ENCODE measurements at places on chromosomes 3 and 15.

- DNase-seq, result no peak
Observed at GRCh38 chr3:59081071-59081470, 31.2 kb upstream of the CFAP20DC start.

DNA sequence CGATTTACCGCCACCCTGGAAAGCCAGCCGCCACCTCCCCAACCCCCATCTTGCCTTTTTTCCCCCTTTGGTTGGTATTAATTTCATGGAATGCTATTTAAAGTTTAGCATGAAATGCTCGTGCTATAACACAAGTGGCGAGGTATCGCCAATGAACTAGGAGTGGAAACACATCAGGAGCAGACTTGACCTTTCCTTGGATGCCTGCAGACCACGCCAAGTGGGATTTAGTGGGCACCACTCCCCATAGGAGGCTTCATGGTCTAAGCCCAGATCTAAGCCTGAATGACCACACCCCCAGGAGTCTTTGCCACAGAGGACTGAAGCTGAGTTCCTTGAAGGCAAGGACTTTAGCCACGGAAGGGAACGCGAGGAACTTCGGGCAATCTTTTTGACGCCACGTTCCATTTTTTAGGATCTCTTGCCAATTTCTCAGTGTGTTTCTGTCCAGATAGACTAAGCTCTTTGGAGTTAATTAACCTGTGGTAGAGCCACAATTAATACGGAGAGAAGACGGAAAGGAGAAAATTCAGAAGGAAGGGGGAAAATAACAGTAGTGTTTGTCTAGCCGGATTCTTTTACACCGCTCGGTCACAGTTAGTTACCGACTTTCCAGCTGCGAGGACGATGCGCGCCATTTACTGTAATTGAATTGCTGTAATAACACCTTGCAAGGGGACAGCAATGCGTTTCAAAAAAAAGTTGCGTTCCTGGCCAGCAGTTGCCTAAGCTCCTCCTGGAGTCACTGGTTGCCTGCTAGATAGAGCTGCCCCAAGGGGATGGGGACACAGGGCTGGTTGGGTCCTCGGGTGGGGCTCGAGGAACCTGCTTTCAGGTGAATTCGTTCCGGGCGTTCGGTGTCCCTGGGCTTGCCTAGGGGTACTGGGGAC is 37.1 kb downstream of the NR2F2 start:
- DNase-seq, result no peak

DNA sequence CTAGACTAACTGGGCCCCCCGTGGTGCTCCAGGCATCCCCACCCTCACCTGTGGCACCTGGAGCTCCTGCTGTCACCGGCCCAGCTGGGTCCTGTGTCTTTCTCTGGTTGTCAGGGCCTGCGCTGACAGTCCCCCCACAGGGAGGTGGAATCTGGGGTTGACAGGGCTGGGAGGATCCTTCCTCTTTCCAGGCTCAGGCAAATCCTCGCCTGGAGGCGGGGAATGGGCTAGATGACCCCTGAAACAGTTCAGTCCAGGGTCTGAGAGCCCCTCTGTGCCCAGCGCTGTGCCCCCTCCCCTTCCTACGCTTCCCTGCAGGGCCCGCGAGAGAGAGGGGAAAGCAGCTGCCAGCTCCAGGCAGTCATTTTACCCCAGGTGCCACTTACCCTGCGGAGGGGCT is 50.1 kb upstream of the MCF2L2 start:
- DNase-seq, result no peak

DNA sequence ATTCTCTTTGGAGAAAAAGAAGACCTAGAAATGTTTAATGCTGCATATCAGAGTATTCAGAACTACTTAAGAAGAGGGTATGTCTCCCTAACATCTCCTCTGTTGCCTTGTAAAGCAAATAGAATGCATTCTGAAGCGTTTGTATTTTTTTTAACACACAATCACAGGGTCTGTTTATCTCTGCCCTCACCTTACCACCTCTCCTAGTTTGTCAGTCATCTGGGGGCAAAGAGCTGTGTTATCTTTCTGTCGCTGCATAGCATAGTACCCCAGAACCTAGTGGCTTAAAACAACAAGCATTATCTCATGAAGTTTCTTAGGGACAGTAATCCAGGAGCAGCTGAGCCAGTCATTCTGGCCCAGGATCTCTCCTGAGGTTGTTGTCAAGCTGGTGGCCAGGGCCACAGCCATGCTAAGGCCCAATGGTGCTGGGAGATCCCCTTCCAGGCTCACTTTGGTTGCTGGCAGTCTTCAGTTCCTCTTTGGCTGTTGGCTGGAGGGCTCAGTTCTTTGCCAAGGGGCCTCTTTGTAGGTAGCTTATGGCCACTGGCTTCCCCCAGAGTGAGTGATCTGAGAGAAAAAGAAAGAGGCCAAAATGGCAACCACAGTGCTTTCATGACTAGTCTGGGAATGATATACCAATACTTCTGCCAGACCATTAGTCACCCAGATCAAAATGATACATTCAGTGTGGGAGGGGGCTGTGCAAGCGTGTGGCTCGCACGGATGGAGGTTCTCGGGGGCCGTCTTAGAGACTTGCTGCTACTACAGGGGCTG is 17.8 kb downstream of the EDEM1 start:
- DNase-seq, result no peak

DNA sequence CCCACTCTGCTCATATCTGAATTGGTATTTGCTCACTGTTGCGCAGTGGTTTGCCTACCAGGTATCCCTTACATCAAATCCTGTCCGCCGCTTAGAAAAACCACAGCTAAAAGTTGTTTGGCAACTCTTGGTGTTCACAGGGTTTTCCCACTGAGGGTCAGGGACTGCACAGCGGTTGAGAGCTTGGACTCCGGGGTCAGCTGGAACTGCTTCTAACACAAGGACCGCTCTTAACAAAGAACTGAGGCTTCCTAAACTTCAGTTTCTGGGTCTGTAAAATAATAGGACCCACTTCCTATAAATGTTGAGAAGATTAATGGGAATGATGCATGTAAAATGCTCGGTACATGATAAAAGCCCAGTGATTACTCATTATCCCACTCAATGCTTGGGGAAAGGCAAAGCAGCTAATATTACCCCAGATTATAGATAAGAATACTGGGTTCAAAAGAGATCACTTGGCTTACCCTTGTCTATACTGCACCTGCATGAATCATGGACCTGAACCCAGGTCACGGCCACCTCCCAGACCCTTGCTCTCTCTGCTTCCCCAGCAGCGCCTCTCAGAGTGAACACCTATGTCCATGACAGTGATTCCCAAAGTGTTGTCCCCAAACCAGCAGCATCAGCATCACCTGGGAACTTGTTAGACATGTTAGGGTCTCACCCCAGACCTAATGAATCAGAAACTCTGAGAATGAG is 36.1 kb downstream of the LIPC start:
- DNase-seq, result peak; percentile 79

- DNase-seq, result no peak
Observed at GRCh38 chr3:66538390-66538789, 37.6 kb upstream of the LRIG1 start.

DNA sequence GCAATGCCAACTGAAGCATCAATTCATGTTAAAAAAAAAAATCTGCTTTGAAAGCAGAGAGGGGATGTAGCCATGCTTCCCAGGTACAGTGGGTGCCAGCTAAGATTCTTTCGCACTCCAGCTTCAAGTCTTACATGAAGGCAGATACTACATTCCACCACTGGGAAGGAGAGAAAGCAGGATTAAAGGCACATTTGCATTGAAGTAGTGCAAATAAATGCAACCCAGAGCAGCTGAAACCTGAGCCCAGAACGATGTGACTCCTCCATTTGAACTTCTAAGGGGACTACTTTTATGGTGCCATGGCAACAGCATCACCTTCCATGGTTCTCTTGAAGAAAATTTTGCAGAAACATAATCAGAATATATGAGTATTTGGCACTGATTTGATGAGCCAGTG is 19.1 kb upstream of the GJD2 start:
- DNase-seq, result no peak

- DNase-seq, result no peak
Observed at GRCh38 chr3:119627461-119627860, 29.8 kb downstream of the PLA1A start.

GRCh38 chr3:26106228-26106627 is 316.3 kb downstream of the OXSM start:
- DNase-seq, result peak; percentile 85

DNA sequence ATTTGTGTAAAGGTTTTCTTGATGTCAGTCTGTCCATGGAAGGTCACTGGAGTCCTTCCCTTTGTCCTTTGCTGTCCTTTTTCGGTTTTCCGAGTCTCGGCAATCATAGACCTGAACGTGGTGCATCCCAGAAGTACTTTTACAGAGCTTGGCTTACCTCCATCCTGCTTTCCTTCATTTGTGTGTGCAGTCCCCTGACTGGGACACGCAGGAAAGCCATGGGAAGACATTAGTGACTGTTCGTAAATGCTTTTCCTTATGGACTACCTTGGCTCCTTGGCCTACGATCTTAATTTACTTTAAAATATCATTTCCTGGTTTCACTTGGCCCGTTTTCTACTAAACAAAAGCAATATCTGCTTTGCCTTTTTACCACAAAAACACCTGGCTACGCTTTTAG is 328.4 kb upstream of the RARB start:
- no peak for DNase-seq

DNA sequence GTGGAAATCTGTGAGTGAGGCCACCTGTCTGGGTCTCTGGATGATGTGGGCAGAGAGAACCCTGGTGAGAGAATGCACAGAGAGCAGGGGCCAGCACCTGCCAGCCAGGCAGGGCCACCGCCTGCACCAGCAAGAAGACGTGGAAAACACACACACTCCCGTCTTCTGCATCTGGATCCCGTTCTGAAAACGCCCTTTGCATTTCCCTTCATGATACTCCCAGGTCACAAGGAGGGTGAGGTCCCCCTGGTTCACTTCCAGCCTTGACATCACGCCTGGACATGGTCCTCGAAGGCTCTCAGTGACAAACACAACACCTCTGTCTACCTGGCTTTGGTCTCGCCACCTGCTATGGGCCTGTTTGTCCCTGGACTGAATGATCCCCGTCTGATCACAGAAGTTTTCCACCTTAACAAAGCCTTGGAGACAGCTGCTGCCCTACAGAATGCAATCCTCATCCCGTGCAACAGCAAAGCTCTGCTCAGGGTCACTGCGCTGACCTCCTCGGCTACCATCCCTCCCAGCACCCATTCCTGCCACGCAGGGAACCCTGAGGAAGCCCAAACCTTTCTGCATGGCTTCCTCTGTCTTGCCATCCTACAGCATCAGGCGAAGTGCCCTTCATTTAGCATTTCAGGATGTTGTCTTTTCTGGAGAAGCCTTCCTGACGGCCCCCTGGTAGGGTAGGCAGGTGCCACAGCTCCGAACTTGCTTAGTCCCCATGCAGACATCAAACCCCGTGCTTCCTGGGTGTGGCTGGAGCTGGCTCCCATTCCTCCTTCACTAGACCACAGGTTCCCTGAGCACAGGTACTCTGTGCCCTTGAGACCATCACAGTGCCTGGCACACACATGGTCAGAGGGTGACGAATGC is 122.5 kb downstream of the ATP10A start:
- DNase-seq, result no peak

GRCh38 chr3:101303089-101303731 is 17.2 kb downstream of the IMPG2 start:
- no peak for DNase-seq

DNA sequence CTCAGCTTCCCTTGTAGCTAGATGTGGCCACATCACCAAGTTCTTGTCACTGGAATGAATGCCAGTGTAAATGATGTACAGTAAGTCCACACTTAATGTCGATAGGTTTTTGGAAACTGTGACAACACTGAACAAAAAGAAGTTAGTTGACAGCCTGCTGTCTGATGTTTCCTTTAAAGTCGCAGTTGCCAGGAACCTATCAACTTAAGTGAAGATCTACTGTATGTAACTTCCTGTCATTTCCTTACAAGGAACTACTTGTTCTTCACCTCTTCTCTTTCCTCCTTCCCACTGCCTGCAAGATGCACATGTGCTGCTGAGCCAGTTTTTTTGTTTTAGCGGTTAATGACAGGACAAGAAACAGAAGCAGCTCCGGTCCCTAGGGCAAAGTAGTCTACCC is 44.6 kb downstream of the HDGFL3 start:
- DNase-seq, result no peak

DNA sequence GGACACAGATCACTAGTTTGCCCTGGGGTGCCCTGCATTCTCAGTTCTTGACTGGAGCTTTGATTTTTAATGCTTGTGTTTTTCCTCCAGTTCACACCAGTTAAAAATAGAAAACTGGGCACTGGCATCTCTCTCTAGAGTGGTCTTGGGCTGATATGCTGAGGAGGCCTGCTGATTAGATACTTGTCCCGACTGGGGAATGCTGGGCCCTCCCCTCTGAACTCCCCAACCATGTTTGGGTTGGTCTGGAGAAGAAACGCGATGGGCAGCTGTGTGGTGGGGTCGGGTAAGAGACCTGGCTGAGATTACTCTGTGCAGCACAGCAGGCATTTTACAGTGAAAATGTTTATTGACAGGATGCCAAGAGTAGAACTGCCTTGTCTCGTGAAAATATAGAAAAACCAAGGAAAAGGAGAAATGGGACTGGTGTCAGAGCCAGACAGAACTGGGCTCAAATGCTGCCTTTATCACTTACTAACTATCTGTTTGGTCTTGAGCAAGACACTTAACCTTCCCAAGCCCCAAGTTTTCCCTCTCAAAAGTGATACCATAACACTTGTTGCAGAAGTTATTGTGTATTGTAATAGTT is 1.6 kb upstream of the ACTC1 start:
- DNase-seq, result no peak

- DNase-seq, result peak; percentile 60
Observed at GRCh38 chr15:43249699-43250203, 17.0 kb downstream of the TGM5 start.

GRCh38 chr15:78223396-78224022 is 10.9 kb downstream of the ACSBG1 start:
- no peak for DNase-seq

GRCh38 chr3:14376348-14377043 is 25.9 kb upstream of the SLC6A6 start:
- DNase-seq, result no peak

DNA sequence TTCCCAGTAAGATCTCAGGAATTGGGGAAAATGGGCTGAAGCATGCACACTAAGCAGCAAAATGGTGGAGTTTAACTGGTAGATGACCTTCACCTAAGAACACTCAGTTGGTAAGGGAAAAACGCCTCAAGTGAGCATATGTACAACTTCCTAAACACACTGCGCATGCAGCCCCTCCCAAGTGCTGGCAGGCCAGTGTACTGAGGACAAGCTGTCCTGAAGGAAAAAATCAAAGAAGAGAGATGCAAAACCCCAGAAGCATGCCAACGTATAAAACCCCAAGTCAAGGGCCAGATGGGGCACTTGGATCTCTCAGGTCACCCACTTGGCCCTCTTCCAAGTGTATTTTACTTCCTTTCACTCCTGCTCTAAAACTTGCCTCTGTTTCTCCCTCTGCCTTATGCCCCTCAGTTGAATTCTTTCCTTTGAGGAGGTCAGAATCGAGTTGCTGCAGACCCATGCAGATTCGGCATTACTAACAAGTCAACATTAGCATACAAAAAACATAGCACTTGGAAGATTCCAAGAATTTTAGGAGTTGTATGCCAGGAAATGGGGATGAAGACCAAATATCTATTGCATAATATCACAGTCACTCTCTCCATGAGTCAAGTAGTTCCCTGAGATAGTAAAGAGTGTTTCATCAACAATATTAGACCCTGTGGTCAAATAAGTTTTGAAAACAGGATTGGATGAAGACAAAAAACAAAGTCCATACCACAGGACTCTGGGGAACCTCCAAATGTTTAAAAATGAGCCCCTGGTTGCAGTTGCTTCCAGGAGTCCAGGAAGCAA is 10.8 kb upstream of the FYCO1 start:
- no peak for DNase-seq

GRCh38 chr3:50345586-50346234 is at the start of gene ZMYND10:
Gene ZMYND10, minus strand, starts transcription at chr3:50345732. Its CDS starts 153 bp downstream, at chr3:50345579.
- no peak for DNase-seq

GRCh38 chr3:134085034-134085775 is 55.5 kb upstream of the SLCO2A1 start:
- no peak for DNase-seq
